ENCODE measurements at places on chromosomes 11 and 22. TPM values are rescaled to one million over a fixed set of nuclear protein-coding genes. Genes with fewer than 3 reads are reported as not detected.

ZBTB16 gene
- 89.8 TPM for polyA plus RNA-seq

ART1 gene
- 0.26 TPM for polyA plus RNA-seq

GRCh38 chr11:77301510-77301909, at the start of gene GDPD4:
Gene GDPD4, minus strand, starts transcription at chr11:77301686. Its CDS starts 16,549 bp downstream, at chr11:77285137.
- DNase-seq = no peak

DNA sequence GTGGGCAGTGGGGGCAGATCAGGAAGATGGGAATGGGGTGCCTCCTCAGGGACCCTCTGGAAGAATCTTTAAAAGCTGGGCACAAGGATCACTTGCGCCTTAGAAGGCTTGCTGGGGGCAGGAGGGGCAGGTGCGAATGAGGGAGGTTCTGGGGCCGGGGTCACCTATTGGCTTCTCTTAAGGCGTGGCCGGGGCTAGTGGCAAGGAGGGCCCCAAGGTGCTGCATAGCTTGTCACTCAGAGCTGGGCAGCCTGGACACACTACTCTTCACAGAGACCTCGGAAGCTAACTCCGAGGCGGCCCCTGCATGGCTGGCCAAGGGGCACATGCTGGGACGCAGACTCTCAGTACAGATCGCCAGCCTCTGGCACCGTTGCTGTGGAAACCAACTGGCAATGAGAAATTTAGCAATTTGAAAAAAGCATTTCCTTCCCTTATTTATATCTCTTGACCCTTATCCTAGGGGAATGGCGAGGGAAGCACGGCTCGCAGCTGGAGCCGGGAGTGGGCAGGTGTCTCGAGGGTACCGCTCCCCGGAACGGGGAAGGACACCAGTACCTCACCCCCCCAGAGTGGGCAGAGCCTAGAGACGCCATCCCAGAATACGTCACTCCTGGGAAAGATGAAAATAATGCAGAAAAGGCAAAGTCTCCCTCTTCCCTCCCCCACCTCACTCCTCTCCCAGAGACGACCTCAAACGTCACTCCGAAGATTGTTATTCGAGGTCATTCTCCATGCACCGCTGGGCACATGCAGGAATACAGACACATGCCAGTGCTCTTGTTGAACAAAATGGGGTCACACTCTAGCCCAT, 188.1 kb downstream of the CTTN start:
- DNase-seq = no peak

DNA sequence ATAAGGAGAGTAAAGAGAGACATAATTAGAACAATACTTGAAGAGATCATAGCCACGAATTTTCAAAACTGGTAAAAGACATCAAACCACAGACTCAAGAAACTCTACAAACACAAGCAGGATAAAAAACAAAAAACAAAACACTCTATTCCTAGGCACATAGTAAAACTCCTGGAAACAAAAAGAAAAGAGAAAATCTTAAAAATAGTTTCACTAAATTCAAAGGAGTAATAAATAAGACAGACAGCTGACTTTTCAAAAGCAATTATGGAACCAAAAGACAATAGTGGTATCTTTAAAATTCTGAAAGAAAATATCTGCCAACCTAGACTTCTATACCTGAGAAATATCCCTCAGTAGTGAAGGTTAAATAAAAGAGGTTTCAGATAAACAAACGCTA, 9.2 kb upstream of the NARS2 start:
- DNase-seq = no peak

DNA sequence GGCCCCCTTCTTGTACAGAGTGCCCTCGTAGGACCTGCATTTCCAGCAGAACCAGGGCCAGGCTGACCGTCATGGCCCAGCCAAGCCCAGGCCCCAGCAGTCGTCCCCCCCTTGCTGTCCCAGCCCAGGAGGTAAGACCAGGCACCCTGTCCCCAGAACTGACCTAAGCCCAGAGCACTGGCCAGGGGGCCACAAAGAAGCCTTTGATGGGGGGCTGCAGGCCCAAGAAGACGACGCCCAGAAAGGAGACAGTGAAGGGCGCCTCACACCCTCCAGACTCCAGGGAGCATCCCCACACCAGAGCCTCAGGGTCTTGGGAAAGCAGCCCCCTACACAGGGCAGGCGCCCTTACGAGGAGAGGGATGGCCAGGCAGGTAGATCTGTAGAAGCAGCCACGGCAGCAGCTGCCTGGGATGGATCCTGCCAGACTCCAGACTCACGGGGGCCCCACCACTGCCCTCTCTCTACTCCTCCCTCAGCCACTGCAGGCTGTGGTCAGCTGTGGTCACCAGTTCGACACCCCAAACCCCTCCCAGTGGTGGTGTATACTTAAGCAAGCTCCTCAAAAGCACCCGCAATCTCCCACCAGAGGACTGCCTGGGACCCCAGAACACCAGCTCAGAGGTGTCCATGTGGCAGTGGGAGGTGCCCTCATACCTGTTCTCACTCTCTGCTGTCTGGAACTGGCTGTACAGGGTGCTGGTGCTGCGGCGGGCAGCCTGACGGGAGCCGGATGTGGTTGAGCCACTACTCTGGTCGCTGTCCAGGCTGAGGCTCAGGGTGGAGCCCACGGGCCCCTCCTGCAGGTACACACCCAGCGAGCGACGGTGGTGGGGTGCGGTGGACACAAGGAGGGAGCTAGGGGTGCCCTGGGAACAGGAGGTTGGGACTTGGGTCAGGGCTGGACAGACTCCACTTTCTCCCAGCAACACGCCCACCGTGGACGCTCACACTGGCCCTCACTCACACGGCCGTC, 27.0 kb downstream of the SBF1 start:
- no peak for DNase-seq

GRCh38 chr22:38911434-38911833, 39.4 kb upstream of the CBX6 start:
- no peak for DNase-seq

- peak; percentile 95 for DNase-seq
Measured at GRCh38 chr11:65873318-65874156, 937 bp upstream of the EFEMP2 start.

- DNase-seq = peak; percentile 9
Measured at GRCh38 chr11:1236316-1237127, 13.7 kb downstream of the MUC5B start.

GRCh38 chr22:33035272-33035863, 22.8 kb downstream of the SYN3 start:
- DNase-seq = no peak

DNA sequence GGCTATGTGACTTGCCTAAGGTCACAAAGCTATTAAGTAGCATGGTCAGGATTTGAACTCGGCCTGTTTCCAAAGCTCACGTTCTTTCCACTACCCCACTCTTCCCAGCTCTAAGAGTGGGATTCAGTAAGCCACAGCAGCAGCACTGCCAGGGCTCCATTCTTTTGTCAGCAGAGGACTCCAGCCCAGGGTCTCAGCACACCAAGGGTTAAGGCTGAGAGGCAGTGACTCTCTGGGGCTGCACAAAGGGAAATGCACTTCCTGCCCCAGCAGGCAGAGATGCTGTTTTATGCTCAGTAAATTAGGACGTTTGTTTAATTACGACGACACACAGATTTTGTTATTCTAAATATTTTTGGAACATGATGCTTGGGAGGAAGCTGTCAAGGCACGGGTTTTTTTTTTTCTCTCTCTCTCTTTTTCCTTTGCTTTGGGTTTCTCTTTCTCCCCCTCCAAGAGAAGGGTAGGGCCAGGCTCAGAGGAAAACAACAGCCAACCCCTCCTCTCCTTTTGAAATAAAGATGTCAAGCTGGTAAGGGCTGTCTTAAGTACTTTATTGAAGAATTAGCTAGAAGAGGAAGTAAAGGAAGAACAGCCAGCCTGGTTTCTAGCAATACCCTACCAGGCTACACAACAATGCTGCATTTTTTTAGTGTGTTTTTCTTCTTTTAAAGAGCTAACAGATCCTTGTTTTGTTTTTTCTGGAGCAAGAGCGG, 2.8 kb downstream of the MYH9 start:
- DNase-seq = no peak

DNA sequence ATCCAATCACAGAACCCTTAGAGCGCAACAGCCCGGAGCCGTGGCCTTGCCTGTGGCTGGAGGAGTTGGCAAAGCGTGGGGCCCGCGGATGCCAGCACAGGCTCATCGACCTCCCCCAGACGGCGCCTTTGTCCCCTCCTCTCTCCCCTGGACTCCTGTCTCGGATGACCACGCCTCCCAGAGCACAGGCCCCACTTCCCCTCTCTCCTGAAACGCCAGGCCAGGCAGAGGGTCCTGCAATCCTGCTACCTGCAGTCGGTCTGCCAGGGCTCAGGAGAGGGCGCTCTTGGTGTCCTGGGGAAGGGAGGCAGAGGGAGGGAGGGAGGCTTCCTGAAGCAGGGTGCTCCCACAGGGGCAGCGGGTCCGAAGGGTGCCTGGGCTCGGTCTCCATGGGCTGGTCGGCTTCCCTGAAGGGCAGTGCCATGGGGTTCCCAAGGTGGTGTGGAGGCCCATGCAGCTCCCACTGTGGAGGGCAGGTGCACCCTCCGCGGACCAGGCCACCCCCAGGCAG, 16.6 kb upstream of the TTLL12 start:
- peak; percentile 38 for DNase-seq

MYO18B gene
- 109 TPM for polyA plus RNA-seq

MRGPRE gene
- not detected for polyA plus RNA-seq

DNA sequence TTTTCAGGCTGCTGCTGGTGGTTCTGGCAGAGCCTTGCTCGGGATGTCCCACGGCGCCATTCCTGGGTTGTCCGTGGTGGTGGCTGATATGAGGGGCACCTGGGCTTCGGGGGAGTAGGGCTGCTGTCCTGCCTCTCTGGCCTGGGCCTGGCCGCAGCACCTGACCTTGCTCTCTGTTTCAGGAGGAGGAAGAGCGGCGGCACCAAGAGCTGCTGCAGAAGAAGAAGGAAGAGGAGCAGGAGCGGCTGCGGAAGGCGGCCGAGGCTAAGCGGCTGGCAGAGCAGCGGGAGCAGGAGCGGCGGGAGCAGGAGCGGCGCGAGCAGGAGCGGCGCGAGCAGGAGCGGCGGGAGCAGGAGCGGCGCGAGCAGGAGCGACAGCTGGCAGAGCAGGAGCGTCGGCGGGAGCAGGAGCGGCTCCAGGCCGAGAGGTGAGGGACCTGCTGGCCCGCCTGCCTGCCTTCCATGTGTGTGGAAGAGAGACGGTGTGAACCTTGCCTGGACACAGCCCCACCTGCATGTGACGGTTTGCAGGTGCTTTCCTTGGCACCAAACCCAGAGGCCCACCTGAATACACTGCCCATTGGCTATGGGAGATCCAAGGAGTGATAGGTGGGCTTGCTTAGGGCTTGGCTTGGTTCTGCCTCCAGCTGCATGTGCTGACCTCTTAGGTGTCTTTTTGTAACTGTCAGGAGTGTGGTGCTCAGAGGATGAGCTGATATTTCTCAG, 22.8 kb downstream of the INCENP start:
- DNase-seq = no peak

DNA sequence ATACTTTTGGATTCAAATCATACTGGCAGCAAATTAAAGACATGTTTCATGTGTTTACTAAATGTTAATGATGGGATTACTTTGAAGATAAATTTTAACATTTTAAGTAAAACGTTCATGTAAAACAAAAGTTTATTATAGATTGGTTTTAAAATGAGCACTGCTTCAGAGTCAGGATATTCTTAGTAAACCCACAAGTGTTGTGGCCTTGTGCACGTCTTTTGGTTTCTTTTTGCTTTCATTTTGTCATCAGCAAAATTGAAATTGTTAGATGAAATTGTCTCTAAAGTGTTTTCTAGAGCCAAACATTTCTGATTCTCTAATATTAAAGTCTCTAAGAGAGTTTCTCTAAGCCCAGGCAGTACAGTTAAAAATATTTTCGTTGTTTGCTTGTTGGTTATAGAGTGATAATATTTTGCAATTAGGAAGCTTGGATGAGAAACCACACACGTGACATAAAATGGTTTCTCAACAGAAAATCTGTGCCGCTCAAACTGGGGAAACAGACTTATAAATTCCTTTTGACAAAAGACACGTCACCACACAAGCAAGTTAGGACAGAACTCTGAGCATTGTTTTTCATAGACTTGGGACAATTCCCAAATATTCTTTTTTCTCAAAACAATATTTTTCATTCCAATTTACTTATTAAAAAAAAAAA, 164.4 kb downstream of the TEAD1 start:
- DNase-seq = no peak

- peak; percentile 6 for DNase-seq
Measured at GRCh38 chr11:73972187-73972586, 10.5 kb downstream of the UCP2 start.

DNA sequence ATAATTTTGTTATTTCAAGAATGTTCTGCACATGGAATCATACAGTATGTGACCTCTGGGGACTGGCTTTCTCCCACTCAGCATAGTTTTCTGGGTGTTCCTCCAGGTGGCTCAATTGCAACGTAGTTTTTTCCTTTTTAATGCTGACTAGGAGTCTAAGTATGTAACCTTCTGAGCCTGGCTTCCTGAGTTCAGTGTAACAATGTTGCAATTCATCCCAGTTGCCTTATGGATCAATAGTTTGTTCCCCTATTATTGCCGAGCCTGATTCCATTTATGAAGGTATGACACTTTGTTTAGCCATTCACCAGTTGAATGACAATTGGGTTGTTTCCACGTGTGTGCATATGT, 128.3 kb downstream of the CRYBB2 start:
- DNase-seq = no peak

DNA sequence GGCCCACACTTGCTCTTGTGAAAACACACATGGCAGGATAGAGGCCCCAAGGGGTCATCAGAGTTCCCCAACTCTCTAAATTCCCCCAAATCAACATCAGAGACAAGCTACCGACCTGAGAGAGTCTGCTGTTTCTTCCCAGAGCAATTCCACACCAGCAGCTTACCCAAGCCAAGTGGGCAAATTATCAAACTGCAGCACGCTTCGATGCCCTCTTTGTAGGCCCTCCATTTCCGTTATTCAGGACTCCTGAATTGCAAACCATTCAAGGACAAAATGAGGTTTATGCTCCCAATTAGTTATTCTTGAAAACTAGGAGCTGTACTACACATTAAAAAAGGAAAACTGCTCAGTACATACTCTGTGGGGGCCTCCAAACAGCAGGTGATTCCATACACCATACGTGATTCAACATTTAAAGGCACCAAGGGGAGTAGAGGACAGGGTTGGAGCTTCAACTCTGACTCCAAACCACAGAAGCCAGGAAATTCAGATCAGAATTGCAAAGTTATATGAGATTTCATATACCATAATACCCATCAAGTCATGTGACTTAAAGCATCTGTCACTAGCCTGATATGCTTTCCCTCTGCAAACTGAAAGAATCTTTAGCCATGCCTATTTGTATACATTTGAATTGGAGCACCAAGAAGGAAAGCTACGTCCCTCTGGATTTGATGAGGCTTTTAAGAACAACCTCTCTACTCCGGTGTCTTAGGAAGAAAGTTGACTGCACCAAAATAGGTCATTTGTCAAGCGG, 234.8 kb downstream of the CADM1 start:
- no peak for DNase-seq

DNA sequence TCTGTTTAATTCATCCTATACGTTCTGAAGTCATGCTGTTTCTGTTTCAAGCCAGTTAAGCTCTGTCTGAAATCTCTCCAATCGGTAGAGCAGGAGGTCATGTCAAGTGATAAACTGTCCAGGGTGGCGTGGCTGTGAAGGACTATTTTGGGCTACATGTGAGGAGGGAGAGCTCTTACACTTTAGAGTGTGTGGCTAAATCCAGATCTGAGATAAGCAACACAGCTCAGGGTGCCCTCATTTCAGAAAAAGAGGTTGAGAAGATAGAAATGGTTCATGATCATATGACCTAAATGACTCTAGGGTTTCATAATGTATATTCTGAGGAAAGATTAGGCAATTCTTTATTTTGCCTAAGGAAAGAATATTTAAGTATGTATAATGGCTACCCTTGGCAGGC, 8.4 kb downstream of the BLID start:
- peak; percentile 62 for DNase-seq

PPFIBP2 gene
- polyA plus RNA-seq = 19.0 TPM

Data from psoas muscle (tissue), 8 donors.